ENCODE measurements at places on chromosomes 1 and 21.

DNA sequence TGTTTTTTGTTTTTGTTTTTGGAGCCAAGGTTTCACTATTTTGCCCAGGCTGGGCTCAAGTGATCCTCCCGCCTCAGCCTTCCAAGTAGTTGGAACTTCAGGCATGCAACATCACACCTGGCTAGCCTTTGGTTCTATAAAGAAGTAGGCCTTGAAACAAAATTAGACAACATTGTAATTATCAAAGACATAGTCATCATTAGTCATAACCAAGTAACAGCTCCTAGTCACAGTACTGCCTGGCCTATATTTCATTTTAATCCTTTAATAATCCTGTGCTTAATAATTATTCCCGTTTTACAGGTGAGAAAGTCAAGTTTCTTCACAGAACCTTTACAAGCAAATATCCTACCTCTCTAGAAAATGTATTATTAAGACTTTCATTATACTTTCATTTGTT, 52.3 kb upstream of the TBX15 start:
- no peak for DNase-seq

GRCh38 chr1:62437273-62437940, 558 bp downstream of the USP1 start:
- DNase-seq = peak; percentile 4

DNA sequence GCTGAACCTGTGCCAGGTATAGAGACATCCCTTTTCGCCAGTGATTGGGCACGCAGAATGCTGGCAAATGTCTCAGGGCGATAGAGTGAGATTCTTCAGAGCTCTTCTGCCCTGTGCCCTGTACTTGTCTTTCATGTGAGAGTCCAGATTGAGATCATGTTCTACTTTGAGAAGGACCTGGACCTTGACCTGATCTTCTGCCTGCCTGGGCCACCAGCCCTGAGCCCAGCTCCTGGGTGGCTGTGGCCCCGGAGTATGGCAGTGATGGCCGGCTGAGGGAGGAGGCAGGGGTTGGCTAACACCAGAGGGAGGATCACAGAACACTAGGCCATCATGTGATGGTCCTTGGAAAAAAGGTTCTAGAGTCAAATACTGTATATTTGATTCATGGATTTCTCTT, 13.8 kb downstream of the STRIP1 start:
- DNase-seq = no peak

GRCh38 chr1:228031276-228031995, 24.6 kb downstream of the WNT3A start:
- no peak for DNase-seq

- no peak for DNase-seq
Measured at GRCh38 chr1:223248770-223249140, 105.7 kb upstream of the TLR5 start.

DNA sequence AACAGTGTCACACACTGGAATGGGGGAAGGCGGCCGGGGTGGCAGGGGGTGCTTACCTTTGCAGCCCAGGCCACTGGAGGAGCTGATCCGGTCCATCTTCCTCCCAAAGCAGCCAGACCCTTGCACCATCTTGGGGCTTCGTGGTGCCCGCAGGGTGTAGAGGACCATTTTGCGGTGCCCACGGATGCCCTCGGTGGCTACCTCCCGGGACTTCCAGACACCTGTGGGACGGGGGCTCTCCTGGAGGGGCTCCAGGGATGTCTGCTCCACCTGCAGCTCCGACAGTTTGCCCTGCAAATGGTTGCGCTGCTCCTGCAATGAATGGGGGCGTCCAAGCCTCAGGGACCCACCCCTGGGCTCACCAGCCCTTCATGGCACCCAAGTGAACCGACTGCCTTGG, 587 bp downstream of the NPPB start:
- no peak for DNase-seq

DNA sequence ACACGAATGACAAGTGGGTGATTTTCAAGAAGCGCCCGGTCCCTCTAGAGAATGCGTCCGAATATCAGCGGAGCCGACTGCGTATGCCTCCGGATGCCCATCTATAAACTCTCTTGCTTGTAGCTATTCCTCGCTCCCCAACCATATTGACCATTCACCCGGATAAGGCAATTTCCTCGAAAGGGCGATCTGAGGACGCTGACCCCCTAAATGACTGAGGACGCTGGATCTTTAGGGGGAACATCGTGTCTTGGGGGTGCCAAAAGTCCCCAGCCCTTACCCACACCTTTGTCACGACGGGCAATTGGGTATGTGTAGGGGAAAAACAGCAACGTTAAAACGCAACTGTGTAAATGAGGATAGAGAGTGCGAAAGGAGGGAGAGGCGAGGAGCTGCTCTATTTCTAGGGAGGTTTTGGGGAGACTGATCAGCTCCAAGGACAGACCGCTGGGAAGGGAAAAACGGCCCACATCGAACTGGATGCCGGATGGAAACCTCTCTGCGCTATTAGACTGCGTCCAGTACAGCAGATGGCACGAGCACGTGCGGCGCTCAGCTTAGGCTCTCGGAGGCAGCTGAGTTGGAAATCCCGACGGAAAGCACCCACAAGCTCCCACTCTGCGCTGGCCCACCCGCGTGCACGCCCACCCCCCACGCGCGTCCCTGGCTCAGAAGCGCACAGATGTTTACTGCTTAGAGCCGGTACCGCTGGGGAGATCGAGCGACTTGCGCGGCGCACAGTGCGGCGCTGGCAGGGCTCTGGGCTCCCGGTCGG, 2.9 kb upstream of the PRRX1 start:
- no peak for DNase-seq

DNA sequence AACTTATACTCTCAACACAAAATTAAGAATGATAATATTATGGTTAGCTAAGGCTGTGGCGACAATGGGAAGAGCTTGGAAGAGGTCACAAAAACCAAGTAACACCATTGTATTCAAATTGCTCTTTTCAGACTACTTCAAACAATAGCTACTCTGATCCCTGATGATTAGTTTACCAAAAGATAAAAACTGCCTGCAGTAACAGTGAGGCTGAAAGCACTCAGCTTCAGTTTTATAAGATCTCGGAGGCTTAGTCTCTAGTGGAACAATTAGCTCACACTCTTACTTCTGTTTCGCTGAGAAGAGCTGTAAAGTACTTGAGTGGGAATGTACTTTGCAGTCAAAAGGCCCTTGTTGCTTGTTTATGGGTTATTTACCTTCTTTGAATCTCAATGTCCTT, 278.5 kb downstream of the LRRC7 start:
- DNase-seq = no peak

DNA sequence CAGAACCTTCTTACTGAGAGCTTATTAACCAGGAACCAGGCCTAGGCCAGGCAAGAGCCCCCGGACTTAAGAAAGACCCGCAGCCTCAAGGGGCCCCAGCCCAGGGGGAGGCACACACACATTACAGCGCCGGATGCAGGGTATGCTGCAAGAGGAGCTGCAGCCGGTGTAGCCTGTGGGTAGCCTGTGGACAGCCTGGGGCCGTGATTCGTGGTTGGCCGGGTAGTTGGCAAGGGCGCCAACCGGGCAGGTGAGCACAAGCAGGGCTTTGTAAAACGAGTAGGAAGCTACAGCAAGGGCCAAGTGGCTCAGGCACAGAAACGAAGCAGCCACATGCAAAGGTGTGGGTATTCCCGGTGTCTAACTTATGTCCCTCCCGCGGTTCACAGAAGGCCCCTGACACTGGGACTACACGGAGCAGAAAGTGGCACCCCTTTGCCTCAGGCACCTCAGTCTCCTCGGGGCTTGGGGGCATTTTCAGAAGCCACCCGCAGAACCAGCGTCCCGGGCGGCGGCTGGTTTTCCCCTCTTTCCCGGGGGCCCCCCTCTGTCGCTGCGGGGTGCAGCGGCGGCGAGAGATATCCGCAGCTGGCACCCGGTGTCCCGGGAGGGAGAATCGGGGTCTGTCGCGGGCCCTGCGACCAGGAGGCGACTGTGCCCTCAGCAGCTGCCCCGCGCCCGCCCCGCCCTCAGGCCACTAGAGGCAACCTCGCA, 40.8 kb downstream of the KIAA1614 start:
- DNase-seq = no peak

GRCh38 chr1:66433611-66434010, 100.3 kb upstream of the SGIP1 start:
- DNase-seq = no peak

DNA sequence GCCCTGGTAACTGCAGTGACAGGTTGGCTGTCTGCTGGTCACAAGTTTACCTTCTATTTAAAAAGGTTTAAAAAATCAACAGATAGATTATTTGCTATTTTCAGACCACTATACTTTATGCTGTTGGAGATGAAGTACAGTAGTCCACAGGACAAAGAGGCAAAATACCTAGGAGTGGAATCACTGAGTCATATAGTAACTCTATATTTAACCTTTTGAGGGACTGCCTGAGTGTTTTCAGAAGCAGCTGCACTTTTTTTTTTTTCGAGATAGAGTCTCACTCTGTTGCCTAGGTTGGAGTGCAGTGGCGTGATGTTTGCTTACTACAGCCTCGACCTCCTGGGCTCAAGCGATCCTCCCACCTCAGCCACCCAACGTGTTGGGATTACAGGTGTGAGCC, 11.7 kb downstream of the CNIH4 start:
- no peak for DNase-seq

GRCh38 chr1:180574031-180574713, 15.4 kb downstream of the OVAAL start:
- no peak for DNase-seq

DNA sequence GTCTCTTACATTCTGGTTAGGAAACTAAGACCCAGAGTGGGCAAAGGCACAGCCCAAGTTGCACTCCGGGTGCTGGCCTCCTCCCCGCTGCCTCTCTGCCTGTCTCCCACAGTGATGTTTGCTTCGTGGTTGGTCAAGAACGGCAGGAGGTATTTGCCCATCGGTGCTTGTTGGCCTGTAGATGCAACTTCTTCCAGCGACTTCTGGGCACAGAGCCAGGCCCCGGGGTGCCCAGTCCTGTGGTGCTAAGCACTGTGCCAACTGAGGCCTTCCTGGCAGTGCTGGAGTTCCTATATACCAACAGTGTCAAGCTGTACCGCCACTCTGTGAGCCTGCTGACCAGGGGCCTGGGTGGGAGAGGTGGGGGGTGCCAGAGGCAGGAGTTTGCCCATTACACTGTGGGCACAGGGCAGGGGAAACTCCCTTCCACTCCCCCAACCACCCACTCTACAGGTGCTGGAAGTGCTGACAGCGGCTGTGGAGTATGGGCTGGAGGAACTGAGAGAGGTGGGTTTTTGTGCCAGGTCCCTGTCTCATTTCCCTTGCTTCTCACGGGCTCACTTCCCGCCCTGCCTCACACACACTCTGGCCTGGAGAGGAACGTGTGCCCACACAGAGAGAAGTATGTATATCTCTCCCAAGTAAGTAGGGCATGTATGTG, 1.9 kb downstream of the BTBD19 start:
- no peak for DNase-seq

- DNase-seq = no peak
Measured at GRCh38 chr1:166064313-166064926, 102.4 kb downstream of the FAM78B start.

Measured in stimulated activated CD8-positive, alpha-beta memory T cell treated with anti-CD3 and anti-CD28 coated beads, Interleukin-4, amount 100 ng/mL, for 1 hour (primary cell).